ENCODE measurements at places on chromosomes 7 and 10.
A peak's percentile ranks its signal among the peaks of the same experiment; 100 is the strongest.

DNA sequence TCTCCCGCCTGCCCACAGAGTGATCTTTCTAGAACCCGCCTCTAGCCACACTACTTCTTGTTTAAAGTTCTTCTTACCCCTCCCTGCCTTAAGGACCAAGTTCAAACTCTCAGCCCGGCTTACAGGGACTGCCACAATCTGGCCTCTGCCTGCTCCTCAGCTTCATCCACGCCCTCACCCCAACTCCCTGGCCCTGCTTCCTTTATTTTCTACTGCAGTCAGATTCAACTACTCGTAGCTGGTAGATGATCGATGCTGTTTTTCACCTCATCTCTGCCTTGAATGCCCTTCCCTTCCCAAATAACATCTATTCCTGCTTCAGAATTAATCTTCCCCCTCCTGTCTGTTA lies 508.5 kb downstream of the RPS24 start:
- no peak for DNase-seq

- peak; percentile 14 for DNase-seq
Observed at GRCh38 chr10:97069576-97070362, 116.0 kb downstream of the SLIT1 start.

DNA sequence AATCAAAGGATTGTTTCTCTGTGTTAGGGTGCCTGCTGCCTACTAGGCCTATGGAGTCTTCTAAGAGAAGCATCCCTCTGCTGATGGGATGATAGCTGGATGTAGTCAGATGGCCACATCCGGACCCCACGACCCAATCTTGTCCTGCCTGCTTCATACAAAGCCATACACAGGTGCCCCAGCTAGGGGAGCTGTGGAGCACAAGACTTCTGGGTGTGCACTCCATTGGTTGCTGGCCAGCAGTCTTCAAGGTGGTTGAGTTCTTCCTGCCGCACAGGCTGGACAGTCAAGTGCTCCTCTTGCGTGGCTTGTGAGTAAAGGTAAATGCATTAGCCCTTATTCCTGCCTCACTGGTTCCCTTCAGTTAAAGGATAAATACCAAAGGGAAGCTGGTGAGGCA lies 120.2 kb downstream of the TEX36 start:
- DNase-seq, result no peak

DNA sequence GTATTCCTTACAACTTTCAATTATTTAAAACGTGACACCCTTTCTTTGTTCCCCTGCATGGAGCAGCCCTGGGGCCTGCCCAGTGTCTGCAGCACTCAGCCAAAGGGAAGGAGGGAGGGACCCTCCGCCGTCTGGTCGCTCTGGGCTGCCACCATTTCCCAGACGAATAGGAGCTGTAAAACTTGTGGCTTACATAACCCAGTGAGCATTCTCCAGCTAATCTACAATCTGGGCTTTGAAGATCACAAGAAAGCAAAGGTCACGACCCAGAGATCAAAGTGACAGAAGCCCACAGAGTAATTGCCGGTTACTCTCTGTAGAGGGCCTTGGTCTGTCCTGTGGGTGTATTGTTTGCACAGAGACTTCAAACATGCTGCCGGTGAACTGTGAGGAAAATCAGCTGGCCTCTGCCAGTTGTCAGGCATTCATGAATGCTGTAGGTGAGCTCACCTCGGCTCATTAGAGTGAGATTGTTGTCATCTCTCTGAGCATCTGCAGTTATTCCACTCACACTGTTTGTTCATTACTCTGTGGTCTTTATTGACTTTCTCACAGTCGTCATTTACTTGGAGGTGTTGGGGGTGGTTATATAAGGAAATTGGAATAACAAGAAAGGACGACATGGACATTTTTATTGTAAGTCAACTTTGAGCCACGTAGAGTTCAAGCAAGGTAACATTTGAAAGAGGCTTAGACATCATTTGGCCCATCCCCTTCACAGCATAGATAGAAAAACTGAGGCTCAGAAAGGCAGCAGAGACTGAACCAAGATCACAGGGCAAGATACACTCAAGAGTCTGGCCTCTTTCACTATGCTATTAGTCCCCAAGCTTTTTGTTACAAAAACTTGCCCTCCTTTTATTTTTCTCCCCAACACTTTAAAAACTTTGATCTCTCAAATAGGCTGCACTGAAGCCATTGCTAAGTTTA lies 619.8 kb downstream of the LRMDA start:
- no peak for DNase-seq

DNA sequence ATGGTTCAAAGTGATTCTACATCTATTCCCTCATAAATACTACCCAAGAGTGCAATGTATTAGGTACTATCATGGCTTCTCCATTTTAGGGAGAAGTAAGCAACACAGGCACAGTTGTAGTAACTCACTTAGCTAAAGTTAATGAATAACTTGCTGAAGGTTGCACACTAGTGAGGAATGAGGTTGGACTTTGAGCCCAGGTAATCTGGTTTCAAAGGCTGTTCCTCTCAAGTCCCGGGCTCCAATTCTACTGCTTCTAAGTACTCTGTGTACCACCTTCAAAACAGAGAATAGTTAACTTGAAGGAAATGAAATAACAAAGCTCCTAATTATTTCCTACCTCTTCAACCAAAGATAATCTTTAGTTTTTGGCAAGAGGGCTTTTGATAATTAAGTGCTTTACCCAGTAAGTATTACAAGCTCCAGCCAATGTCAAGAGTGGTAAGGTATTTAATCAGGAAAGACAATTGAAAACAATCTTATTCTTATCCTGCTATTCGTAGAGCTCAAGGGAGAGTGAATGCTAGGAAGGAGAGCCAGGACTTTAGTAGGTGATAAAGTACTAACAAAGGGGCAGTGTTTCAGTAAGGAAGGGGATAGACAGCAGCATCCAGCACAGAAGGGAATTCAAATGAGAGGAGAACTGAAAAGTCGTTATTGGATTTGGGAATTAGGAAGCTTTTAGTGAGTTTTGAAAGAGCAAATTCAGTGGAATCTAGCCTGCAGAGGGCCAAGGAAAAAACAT lies 158.2 kb upstream of the PTPRZ1 start:
- DNase-seq, result no peak

- no peak for DNase-seq
Observed at GRCh38 chr10:17209881-17210280, 8.4 kb upstream of the TRDMT1 start.

DNA sequence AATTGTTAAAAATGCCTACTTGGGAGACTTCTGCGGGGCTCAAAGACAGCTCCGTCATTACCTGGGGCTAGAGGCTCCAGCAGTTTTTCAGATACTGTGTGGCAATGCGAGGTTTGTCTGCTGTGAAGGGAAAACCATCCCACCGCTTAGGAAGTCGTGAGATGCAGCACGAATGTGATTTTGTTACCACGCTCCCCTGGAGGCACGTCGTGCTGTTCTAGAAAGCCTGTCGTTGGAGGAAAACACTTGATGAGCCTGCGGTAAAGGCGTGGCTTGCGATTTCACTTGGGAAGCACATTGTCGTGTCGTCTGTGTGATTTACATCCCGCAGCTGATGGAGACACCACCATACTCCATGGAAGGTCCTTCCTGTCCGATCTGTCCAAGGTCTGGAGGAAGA lies 39.3 kb downstream of the CAMK1D start:
- no peak for DNase-seq

GRCh38 chr7:23012908-23013714 lies 819 bp downstream of the HYCC1 start:
- no peak for DNase-seq

DNA sequence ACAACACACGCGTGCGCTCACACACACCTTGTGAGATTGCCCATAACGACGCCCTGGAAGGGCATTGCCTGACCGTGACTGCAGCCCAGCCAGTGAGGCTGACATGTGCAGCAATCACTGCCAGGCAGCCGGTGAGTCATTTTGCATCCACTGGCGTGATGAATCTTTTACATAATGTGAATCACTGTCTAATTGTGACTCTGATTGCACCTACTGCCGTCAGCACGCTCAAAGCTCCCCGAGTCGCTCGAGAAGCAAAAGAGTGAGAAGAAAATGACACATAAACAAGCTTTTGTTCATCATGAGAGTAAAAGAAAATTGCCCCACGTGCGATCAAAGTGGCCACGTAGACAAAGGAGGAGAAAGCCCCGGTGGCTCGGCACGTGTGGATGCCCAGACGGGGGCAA lies 117.4 kb upstream of the PFKP start:
- no peak for DNase-seq

DNA sequence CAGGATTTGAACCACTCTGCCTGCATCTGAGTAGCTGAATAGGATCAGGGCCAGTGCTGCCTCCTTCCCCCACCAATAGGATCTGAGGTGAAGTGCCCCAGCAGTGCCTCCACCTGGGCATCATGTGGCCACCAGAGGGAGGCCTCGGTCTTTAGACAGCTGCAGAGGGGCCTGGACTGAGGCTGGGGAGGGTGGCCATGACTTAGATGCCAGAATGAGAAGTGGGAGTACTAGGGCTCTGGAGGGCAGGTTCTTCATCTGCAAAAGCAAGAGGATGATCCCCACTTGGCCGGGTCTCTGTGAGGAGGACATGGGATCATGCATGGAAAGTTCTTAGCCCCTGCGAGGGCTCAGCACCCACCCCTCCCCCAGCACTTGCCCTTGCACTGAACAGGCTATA lies 56.9 kb downstream of the NEUROG3 start:
- DNase-seq, result peak; percentile 7

Data from CD4-positive, alpha-beta T cell treated with Interleukin-15 for 4 hours (primary cell).